RPMI7951 (cell line): ENCODE measurements at places on chromosomes 6 and 20. TPM values are rescaled to one million over a fixed set of nuclear protein-coding genes. Genes with fewer than 3 reads are reported as not detected.

- no peak for DNase-seq
Observed at GRCh38 chr6:160015778-160016684, 47.1 kb downstream of the IGF2R start.

- DNase-seq: peak; percentile 68
Observed at GRCh38 chr20:4150070-4150441, 134.7 kb upstream of the RNF24 start.

DNA sequence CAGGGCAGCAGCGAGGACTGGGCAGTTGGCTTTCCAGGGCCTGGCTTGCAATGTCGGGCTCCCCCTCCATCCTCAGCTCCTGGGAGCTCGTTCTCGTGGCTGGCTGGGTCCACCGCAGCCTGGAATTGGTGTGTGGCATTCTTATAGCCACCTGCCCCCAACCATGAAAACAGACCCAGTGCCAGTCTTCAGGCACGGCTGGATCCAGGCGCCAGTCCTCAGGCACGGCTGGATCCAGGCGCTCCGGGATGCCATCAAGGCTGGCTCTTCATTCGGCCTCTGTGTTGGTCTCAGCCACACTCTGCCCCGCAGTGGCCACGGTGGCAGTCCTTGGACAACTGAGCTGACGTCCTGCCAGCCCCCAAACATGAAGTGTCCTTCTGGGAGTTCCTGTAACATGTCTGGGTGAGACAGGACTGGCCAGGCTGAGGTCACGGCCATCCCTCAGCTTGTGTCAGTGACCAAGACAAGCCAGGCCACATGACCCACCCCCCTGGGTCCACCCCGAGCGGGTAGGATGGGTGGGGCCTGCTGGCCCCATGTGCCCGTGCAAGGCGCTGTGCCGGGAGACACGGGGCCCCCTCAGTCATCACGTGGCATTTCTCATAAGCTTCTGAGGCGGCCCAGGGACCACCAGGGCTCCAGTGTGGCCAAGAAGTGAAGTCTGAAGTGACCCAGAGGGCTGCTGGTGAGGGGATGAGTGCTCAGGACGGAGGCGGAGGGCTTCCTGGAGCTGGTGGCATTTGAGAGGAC lies 99.0 kb downstream of the TAF4 start:
- DNase-seq: no peak

GRCh38 chr6:73203098-73203497 lies 22.2 kb downstream of the KHDC1L start:
- no peak for DNase-seq

DNA sequence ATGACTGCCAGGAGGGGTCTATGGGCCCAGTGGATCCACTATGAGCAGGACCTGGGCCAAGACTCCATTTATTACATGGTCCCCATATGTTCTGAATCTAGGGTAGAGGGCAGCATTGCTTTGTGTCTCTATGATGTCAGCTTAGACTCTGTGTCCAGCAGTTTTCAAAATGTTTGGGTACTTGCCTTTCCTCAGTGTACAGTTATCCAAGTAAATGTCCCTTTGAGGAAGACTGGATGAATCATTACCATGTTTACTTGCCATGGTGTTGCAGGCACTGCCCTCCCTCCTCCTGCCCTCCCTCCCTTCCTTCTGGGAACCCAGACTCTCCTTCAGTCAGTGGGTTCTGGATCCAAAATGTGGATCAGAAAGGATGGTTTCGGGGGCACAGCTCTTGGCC lies 108.6 kb downstream of the NRN1 start:
- peak; percentile 8 for DNase-seq

GRCh38 chr6:37459981-37460800 lies 27.2 kb downstream of the CMTR1 start:
- DNase-seq: no peak

GRCh38 chr6:97110626-97111025 lies 172.4 kb downstream of the MMS22L start:
- DNase-seq: no peak

DNA sequence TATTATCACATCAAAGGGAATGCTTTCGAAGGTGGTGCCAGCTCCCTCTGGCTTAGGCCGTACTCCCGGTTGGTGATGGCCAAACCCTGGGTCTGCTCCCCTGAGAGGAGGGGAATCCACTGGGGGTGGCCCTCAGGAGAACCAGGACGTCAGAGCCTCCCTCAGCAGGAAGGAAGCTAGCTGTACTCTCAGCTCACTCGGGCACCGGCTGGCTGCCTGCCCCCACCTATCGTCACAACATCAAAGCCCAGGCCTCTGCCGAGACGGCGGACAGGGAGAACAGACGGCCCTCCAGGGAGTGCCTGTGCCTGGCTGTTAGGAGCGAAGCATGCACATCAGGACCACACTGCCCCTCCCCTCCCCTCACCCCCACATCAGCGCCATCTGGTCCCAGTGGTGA lies 9.2 kb upstream of the PGC start:
- no peak for DNase-seq

GRCh38 chr20:14375416-14375985 lies 38.1 kb upstream of the FLRT3 start:
- DNase-seq: no peak

- no peak for DNase-seq
Observed at GRCh38 chr6:9583753-9584352, 831.0 kb downstream of the TFAP2A start.

GRCh38 chr6:15368873-15369272 lies 123.0 kb downstream of the JARID2 start:
- no peak for DNase-seq

DNA sequence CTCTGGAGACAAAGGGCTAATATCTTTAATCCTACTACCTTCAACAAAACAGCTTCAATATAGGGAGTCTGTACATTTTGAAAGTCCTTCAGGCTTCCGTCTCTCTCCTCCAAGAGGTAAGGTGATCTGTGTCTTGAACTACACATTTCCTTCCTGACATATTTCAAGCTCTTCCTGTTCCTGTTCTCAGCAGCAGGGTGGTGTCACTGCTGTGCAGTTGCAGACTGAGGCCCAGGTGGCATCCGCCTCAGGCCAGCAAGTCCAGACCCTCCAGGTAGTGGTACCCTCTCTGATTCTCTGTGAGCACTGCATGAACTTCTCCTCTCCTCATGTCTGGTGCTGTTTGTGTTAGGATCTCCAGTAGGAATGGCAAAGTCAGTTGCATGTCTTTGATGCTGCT lies 7.8 kb downstream of the NFYA start:
- no peak for DNase-seq

DNA sequence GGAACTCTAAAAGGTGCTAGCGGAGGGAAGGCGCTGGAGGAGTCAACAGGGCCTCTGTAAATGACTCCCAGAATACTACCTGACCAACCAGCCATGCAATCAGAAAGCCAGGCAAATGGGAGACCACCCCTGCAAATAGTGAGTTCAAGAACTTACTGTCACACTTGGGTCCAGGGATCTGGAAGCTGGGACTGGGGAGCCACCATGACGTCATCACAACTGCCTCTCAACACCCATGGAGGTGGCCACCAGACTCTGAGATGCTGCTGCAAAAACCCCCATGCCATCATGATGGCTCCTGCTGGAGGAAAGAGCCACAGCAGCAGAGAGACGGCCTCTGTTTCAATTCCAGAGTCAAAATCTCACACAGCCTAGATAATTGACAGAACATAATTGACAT lies 8.5 kb upstream of the PDYN start:
- DNase-seq: no peak

GRCh38 chr6:53793318-53794136 lies 1.3 kb upstream of the LRRC1 start:
- DNase-seq: peak; percentile 42

DNA sequence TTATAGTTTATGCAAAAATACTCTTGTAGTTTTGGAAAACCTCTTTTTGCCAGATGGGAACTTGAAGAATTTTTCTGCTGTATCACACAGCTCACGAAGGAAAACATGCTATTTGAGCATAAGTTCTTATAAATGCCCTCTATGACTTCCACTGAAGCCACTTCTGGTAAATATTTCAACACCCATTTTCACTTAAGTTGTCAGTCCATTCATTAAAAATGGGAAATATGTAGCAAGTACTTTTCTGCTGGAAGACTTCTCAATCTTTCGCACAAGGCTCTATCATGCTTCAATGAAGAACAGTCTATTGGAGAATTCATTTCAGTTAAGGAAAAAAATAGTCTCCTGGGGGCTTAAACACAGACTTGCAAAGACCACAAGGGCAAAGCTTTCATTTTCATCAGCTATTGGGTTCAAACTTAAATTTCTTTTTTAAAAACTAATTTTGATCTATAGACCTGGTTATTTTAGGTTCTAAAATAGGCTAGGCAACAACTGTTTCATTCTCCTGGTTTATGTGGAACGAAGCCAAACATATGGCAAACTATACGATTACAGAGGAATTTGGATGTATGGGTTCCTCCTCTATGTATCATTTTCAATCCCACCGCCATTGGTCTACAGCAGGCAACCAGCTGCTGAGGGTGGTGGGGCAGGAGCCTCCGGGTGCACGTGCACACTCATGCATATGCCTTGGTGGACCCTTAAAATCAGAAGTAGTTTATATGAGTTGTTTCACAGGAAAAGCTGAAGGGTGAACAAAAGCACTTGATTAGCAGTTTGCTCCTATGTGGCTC lies 38.7 kb downstream of the LAMA4 start:
- DNase-seq: no peak

- DNase-seq: peak; percentile 49
Observed at GRCh38 chr6:105402090-105402938, 568 bp downstream of the PREP start.

DNA sequence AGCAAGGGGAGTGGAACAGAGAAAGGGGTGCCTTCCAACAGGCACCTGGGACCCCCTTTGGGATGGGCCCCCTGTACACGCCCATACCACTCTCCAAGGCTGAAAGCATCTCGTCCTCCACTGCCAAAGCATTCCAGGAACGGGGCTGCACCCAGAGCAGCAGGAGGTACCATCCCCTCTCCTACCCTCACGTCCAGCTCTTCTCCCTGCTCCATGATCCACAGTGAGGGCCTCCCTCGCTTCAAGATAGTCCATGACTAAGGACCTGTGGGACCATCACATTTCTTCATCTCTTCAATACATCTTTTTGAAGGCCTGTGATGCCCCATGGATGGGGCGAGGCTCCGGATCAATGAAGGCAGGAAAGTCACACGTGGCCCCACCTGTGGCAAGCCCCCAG lies 209.9 kb downstream of the ANKRD60 start:
- DNase-seq: no peak

GRCh38 chr6:103820148-103820547 lies 1039.6 kb downstream of the HACE1 start:
- no peak for DNase-seq

DNA sequence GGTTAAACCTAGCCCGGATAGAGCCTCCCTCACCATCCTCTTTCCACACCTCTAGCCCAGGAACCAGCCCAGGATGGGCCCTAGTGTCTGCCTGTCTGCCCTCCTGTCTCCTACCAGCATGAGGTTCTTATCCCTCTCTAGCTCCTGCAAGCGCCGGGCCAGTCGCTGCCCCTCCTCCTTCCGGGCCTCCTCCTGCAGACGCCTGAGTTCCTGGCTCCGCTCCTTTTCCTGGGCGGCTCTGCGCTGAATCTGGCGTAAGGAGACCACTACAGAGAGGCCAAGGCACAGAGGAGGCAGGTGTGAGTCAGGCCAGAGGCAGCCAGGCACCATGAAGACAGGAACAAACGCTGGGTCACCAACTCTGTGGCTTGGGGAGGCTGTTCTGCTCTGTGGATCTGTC lies 4.3 kb upstream of the PSORS1C2 start:
- no peak for DNase-seq

Gene KCNK5
- total RNA-seq: 0.10 and 0.12 TPM in 2 replicates

Gene WFDC2
- total RNA-seq: 0.78 TPM in 1 of 2 replicates, not detected in the other

Gene OPRM1
- total RNA-seq: not detected in 2 replicates

Gene HFE
- 11.6 and 12.1 TPM in 2 replicates for total RNA-seq

Gene SGK2
- total RNA-seq: not detected in 2 replicates

Gene HSPA1L
- 0.68 and 0.84 TPM in 2 replicates for total RNA-seq

Gene STMN3
- total RNA-seq: 75.3 and 102 TPM in 2 replicates

Gene SNAP25
- 31.3 and 42.7 TPM in 2 replicates for total RNA-seq

Gene HLA-DPA1
- total RNA-seq: 4.4 and 10.0 TPM in 2 replicates

Gene HLA-DQA1
- not detected in 2 replicates for total RNA-seq

Gene LY6G6C
- total RNA-seq: not detected in 2 replicates

Gene RBM39
- 269 and 327 TPM in 2 replicates for total RNA-seq
